Activated T-helper 1 cell treated with anti-CD3 and anti-CD28 coated beads, Interleukin-2, amount 50 U/mL, for 16 hours (primary cell): ENCODE measurements at places on chromosomes 6 and 20.

- DNase-seq, result no peak
Observed at GRCh38 chr6:28384143-28384533, 15.4 kb downstream of the ZSCAN12 start.

DNA sequence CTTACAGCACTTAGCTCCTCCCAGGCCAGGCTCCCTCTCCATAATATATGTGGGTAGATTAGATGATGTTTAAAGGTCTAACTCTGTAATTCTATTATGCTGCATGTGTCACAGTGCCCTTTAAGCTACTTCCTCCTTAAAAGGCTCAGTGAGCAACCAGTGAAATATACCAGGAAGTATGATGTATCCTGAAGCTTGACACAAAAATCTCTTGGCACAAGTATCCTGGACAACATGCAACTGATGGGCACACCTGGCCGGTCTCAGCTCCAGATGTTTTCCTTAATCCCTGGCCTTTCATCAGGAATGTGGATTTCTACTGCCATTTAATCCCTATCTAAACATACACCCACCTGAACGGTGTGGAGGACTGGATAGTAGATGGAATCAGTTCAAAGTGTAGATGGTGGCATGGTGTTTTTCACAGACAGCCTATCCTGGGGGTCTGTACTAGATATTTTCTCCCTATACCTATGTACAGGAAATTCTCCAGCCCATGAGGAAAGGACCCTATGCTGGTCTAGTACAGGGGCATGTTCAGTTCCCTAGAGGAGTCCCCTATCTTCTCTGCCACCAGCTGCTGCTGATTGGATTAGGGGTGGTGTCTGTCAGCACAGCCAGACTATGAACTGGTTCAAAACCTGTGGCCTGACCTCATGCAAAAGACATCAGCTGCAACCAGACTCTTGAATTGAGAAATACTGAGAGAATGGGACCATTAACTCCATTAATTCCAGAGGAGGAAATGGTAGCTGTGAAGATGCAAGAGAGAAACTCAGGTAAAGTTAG lies 59.4 kb upstream of the CITED2 start:
- no peak for DNase-seq

GRCh38 chr6:4778086-4778485 lies 1.9 kb downstream of the CDYL start:
- DNase-seq, result no peak

GRCh38 chr6:165573671-165574070 lies 89.4 kb downstream of the PDE10A start:
- DNase-seq, result no peak

DNA sequence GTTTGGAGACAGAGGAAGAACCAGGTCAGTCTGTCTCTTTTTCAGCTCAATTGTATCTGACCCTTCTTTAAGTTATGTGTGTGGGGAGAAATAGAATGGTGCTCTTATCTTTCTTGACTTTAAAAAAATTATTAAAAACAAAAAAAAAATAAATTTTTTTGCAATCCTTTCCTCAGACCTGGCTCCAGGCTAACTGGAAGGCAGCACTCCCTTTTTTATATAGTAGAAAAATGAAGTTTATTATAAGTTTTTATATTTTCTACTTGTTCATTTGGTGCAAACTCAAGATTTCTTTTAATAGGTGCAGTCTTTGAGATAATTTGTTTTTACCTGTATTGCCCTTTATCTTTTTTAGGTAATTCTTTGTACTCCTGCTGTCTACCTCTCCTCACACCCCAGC lies 129.6 kb downstream of the SULF2 start:
- no peak for DNase-seq
